H9 (cell line): ENCODE measurements at places on chromosomes 2 and 18.
A peak's percentile ranks its signal among the peaks of the same experiment; 100 is the strongest.

- no peak for DNase-seq
Measured at GRCh38 chr2:128584296-128584890, 265.7 kb upstream of the HS6ST1 start.

DNA sequence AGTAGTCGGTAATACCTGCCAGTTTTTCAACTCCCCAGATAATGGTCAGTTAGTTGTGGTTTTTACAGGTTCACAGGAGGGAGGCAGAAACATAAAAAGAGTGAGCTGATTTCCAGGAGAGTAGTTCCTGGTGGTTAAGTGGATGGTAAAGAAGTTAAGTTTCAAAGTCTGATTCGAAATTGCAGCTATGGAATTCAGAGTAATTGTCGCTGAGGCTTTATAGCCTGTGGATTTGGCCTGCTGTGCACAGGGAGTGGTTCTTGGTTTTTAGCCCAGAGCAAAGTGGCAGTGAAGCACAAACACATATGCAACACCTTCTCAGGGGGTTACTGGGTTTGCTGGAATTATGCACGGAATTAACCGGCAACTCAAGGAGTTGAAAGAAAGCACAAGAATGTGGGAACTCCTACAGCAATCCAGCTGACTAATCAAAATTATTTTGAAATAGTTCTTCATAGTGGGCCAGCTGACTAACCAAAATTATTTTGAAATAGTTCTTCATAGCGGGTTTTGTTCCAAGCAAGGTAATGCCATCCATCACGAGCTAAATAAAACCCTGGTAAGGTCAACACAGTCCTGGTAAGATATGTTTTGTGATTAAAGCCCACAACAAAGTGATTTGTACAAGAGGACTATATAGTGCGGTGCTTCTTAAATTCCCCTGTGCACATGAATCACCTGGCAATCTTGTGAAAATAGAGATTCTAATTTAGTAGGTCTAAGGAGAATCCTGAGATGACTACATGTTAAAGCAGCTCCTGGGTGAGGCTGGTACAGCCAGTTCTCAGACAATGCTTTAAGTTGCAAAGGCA is 94.4 kb downstream of the SGPP2 start:
- no peak for DNase-seq

DNA sequence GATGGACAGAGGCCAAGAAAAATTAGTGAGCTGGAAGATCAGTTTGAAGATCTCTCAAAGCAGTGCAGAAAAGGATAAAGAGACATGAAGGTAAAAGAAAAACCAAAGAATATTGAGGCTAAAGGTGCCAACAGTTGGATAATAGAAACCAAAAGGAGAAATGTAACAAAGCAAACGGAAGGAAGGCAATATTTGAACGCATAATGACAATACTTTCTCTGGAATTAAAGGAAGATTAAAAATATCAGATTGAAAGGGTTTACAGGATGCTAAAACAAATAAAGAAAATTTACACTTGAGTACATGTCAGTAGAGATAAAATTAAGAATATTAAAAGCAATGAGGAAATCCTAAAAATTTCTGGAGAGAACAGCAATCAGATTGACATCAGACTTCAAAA is 125.9 kb upstream of the SEC11C start:
- no peak for DNase-seq

DNA sequence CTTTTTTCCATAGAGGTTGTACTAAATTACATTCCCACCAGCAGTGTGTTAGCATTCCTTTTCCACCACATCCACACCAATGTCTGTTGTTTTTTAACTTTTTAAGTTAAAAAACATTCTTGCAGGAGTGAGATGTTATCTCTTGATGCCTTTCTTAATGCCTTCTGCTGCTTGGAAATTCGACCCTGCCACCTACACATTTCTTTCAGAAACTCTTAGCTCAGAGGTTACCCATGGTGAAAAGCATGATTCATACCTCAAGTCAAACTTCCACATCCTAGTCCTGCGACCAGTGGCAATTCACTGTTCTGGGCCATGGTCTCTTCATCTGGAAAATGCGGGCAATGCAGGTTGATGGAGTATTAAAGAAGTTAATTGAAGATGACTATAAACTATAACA is 12.7 kb upstream of the HNMT start:
- no peak for DNase-seq

- peak; percentile 83 for DNase-seq
Measured at GRCh38 chr2:126657636-126658318, 1.8 kb downstream of the GYPC start.

DNA sequence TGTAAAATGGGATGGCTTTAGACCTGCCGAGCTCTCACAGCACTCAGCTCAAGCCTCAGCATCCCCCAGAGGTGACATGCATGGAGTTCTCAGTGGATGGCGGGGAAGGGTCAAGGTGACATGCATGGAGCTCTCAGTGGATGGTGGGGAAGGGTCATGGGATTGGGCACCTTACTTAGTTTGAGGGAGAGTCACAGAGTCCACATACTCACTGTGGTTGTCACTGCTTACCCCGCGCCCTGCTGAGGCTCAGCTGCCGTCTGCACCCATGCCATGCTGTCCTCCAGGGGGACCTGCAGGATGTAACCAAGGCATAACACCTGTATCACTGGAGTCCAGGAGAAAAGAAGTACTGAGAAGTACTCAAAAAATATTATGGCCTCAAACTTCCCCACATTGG is 112.2 kb upstream of the TPO start:
- no peak for DNase-seq

GRCh38 chr2:182767578-182767977 is 51.5 kb downstream of the DNAJC10 start:
- peak; percentile 28 for DNase-seq

DNA sequence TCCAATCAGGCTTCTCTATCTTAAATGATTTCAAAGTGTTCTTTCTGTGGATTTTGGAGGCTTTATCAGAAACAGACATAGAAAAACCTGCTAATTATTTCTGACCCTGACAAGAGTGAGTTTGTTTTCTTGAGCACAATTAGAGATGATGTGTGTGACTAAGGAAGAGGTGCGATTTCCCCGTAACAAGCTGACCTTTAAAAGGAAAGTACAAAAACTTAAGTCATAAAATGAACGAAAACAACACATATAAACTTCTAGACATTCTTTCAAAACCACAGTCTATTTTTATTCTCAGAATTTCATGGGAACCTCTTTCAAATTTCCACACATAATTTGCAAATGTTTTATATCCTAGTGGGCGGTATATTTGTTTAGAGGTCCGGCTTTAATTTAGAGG is 604.8 kb downstream of the CPS1 start:
- no peak for DNase-seq

DNA sequence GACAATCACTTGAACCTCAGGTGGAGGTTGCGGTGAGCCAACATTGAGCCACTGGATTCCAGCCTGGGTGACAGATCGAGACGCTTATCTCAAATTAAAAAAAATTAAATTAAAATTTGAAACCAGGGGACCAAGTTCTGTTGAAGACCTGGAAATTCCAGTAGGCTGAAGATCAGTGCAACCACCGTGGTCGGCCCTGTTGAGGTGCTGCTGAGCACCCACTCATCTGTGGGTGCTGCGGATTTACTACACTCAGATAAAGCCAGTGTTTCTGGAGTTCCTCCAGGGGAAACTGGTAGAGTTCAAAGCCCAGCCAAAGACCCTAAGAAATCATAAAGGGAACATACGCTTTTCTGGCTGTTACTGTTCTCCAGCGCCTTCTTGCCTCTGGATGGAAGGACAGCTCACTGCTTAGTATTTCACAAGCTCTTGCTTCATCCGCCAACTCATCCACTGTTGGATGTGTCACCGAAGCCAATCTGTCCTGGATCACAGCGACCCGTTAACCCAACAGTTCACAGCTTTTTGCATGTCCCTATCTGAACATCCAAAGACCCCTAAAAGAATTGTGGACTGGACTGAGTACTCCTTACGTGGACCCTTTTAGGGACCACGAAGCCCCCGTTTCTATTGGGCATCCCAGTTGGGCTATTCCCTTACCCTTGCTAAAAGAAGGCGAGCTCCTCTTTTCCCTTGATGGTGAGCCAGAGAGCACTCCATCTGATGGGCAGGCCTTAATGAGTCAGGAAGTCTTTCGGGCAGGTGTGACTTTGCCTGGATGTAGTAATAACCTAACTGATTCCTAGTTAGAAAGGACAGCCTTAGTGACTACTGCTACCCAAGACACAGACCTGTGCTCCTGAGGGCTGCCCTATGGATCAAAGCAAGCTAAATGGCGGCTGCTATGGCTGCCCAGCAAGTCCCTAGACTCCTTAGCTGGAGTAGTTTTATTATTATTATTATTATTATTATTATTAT is 6.0 kb upstream of the ALPP start:
- no peak for DNase-seq

DNA sequence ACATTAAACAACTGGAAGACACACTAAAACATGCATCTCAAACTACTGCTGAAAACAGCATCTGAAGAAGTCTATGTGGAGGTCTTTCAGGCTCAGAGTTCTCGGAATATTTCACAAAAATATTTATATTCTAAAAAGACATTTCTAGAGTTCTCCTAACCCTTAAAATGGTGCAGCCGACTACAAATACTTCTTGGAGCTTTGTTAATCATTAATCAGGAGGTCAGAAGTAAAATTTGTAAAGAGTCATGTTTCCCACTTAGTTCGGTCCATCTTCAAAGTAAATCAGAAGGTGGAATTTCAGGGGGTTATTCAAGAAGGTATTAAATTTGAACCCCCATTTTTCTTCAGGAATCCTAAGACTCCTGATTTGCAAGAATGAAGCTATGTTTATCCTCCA is 72.7 kb downstream of the FAM228A start:
- DNase-seq = no peak

GRCh38 chr2:85772019-85772745 is 18.4 kb downstream of the ATOH8 start:
- DNase-seq = peak; percentile 65

GRCh38 chr2:196183528-196184231 is 12.3 kb upstream of the STK17B start:
- DNase-seq = no peak

DNA sequence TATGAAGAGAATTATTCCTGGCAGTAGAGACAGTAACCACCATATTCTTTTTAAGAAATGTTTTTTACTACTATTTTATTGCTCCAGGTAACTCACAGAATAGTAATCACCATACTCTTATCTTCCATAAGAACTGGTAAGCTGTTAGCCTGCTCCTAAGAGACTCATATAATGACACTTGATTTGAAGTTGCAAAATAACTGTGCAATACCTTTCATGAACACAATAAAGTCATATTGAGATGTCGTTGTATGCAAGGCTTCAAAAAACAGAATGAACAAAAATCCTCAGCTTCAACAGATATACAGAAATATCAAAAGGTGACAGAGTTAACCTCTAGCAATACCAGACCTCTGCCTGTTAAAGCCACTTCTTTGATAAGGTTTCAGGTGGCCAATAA is 360.1 kb downstream of the NBAS start:
- no peak for DNase-seq

- DNase-seq = no peak
Measured at GRCh38 chr18:73674125-73674865, 473.3 kb downstream of the FBXO15 start.

DNA sequence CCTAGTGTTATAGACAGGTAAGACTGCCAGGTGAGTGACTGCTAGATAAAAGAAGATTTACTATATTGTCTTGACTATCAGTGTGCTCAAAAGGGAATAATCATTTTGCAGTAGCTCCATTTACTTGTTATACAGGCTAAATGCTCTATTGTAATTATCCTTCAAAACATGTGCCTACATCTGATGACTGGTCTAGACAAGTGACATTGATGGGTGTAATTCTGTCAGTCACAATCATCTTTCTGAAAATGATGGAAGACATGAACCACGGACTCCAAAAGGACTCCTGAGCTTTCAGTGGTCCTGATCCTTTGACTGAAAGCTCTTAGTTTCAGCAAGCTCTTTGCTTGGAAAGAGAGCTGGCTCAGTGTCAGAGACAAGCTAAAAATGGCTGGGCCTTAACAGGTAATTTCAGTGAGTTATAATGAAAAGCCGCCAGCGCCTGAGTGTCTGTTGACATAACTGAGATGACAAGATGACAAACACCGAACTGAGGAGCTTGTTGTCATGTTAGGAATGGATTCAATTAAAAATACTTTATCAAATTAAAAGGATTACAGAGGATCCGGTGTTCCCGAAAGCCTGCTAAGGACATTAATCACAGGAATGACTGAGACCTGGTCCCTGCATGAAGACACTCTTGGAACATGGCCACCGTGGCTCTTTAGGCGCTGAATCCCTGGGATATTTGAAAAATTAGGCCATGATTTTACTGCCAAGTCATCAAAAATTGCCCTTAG is 141.7 kb downstream of the CMPK2 start:
- no peak for DNase-seq

DNA sequence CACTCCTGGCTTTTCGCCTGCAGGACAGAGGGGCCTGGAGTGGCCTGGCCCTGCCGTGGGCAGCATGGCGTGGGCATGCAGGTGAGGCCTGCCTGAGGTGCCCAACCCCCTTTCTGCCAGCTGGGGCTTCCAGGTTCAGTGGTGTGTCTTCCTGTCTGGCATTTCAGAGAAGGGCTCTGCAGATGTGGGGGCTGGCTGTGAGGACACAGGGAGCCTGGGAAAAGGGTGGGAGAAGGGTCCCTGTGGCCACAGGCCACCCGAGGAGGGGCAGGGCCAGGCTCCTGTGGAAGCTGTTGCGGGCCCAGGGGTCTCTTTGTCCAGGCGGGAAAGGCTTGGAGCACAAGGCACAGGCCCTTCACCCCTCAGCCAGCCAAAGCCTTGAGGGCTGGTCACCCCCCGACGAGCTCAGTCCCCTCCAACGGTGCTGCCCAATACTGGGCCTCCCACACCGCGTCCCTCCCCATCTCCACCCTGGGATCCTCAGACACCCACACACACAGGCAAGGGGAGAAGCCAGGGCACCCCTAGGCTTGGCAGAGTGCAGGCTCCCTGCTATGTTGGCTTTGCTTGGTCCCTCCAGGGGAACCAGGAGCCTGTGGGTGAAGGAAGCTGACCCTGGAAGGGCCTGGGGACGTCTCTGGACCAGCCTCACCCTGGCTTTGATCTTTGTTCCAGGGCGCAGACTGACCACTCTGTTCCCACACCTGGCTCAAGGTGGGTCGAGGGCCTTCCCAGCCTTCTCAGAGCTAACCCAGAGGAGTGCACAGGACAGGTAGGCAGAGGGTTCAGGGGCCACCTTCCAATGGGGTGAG is 3.7 kb upstream of the AQP12A start:
- peak; percentile 10 for DNase-seq

DNA sequence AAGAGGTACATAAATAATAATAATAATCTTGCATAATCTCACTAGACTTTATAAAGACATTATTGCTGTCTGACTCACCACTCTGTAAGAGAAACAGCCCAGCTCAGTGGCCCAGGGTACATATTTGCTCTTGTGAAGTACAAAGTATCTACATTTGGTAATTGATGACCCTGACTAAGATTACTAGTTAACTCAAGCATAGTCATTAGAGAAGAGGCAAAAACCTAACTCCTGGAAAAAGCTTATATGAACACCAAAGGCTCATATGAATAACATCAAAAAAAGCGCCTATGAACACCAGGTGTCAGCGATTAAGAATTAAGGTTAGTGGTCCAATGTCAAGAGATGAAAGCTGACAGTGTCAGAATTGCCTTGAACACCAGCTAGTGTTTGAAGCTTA is 38.4 kb downstream of the RAD51AP2 start:
- DNase-seq = no peak
